ENCODE measurements at places on chromosomes 1 and 21. TPM values are rescaled to one million over a fixed set of nuclear protein-coding genes. Genes with fewer than 3 reads are reported as not detected.

The URB1 gene
- total RNA-seq, result 12.1 TPM

The DCST1 gene
- total RNA-seq, result not detected

The AMPD1 gene
- not detected for total RNA-seq

The PPIH gene
- 58.6 TPM for total RNA-seq

The RHCE gene
- 0.07 TPM for total RNA-seq

The CMPK1 gene
- 61.5 TPM for total RNA-seq

The KIAA0319L gene
- 15.3 TPM for total RNA-seq

The SYT14 gene
- 0.10 TPM for total RNA-seq

The ITLN1 gene
- not detected for total RNA-seq

The TFF1 gene
- total RNA-seq, result 26.8 TPM

The GSTM3 gene
- total RNA-seq, result 21.6 TPM

The KMO gene
- 1.0 TPM for total RNA-seq

The VSIG8 gene
- total RNA-seq, result not detected

The SH2D2A gene
- total RNA-seq, result 4.2 TPM

The IQGAP3 gene
- total RNA-seq, result 17.8 TPM

The ANKRD45 gene
- total RNA-seq, result 0.09 TPM

The TMCO2 gene
- total RNA-seq, result not detected

The LAPTM5 gene
- total RNA-seq, result 0.24 TPM

The LIPI gene
- not detected for total RNA-seq

The FCRL4 gene
- not detected for total RNA-seq

The IL24 gene
- 0.53 TPM for total RNA-seq

The DHRS3 gene
- 54.9 TPM for total RNA-seq

The TPTE gene
- not detected for total RNA-seq

The XPR1 gene
- total RNA-seq, result 29.8 TPM

The EPHA8 gene
- 0.02 TPM for total RNA-seq

The KDM1A gene
- 103 TPM for total RNA-seq

The ERVH48-1 gene
- total RNA-seq, result not detected

The CDC42BPA gene
- 9.3 TPM for total RNA-seq

The DIP2A gene
- 9.3 TPM for total RNA-seq

The CHODL gene
- total RNA-seq, result not detected

The FMO4 gene
- 0.31 TPM for total RNA-seq

The ASH1L gene
- 11.5 TPM for total RNA-seq

The AK2 gene
- total RNA-seq, result 161 TPM

The RIMS3 gene
- 1.1 TPM for total RNA-seq

The POMGNT1 gene
- total RNA-seq, result 48.6 TPM

The HUNK gene
- total RNA-seq, result 1.4 TPM

The TMOD4 gene
- total RNA-seq, result not detected

The PTPRF gene
- total RNA-seq, result 113 TPM

The AMY1B gene
- not detected for total RNA-seq

The MRPL9 gene
- 85.8 TPM for total RNA-seq

The NTRK1 gene
- total RNA-seq, result 0.18 TPM

The WNT2B gene
- 0.14 TPM for total RNA-seq

The MAN1C1 gene
- 0.30 TPM for total RNA-seq

The MRPL37 gene
- total RNA-seq, result 96.1 TPM

The RUNX3 gene
- 5.7 TPM for total RNA-seq

The LRRC8B gene
- 3.1 TPM for total RNA-seq

The SLC35F3 gene
- total RNA-seq, result 5.1 TPM

The ZSCAN20 gene
- total RNA-seq, result 1.6 TPM

The FALEC gene
- not detected for total RNA-seq

The SOX13 gene
- total RNA-seq, result 16.4 TPM

The RGS4 gene
- total RNA-seq, result not detected

The SLC2A1 gene
- 104 TPM for total RNA-seq

The CELA3B gene
- not detected for total RNA-seq

The CRNN gene
- total RNA-seq, result not detected

The SH3D21 gene
- 2.5 TPM for total RNA-seq

The CCDC181 gene
- total RNA-seq, result not detected

The CNR2 gene
- not detected for total RNA-seq

The EXO5 gene
- total RNA-seq, result 4.8 TPM

The ADCY10 gene
- total RNA-seq, result not detected
